NCI-H1417 treated with DMSO at 0.1 percent for 48 hours (cell line): ENCODE measurements at places on chromosomes 3 and 15.

GRCh38 chr3:69716119-69716518, 23.1 kb upstream of the MITF start:
- DNase-seq, result no peak

DNA sequence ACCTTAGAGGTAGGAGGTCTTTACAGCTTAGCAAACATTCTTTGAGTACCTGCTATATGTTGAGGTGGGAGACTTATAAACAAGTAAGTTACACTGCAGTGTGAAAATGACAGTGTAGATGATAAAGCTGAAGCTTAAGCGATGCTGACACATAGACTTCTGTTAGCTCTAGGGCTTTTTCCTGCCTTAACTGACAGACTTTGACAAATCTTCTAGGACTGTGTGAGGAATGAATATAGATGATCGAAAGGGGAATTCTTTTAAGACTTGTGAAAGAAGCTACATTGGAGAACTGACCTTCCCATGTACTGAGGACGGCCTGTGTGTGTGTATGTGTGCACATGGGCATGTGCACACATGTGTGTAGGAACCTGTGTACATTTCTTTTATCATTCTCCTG, 22.7 kb downstream of the BOC start:
- no peak for DNase-seq

DNA sequence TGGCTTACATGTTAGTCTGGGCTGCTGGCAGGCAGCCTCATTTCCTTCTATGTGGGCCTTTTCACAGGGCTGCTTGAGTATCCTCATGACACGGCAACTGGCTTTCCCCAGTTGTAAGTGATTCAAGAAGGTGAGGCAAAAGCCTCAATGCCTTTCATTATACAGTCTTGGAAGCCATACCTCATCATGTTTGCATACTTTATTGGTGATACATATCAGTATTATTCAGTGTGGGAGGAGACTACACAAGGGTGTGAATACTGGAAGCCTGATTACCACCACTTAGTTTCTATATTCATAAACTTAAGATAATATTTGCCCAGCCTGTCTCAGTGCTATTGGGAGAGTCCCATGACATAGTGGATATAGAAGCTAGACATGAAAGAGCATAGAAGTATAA, 346.8 kb downstream of the SOX2 start:
- DNase-seq, result no peak

DNA sequence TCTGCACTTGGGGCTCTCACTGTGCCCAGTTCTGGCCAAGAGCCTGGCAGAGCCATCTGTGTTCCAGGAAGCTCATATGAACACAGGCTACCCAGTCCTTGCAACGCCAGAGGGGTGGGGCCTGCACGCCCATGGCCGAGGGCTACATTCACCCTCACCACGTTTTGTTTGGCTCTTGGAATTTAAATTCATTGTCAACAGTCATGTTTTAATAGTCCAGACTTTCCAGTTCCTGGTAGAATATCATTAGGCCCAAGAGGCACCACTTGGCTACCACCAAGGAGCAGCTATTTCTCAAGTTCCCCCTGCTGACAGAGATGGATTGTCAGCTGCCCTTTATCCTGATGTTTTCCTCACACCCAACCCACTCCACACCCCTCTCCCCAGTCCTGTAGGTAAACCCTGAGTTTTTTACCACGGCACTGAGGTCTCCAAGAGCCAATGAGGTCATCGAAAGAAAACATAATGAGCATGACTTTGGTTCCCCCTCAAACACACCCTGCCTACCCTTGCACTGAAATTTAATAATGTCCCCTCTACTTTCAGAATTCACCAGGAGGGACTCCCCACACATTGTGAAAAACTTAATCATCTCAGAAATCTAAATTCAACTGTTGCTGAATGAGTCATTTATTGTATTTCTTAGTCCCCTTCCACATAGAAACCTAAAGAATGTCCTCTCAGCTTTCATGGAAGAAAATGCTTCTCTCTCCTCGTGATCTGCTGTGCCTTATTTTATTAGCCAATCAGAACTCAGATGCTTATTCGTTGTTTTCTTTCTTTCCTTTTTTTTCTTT, 125.1 kb downstream of the SHQ1 start:
- DNase-seq, result no peak

DNA sequence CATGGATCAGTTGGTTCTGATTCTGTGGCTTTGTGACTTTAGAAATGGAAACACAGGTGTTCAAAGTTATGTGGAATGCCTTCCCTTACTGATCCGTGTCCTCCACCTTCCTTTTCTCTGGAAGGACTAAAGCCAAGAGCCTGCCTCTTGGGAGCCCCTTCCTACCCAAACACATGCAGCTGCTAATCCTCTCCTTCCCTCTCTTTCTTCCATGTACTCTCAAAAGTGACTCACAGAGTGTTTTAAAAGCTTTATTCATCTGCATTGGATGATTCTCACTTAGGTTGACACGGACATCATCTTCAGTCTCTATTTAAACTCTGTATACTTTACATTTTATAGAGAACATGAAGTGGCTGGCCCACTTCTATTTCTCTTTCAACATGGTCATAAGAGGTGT, 856.5 kb upstream of the ARPP21 start:
- no peak for DNase-seq

DNA sequence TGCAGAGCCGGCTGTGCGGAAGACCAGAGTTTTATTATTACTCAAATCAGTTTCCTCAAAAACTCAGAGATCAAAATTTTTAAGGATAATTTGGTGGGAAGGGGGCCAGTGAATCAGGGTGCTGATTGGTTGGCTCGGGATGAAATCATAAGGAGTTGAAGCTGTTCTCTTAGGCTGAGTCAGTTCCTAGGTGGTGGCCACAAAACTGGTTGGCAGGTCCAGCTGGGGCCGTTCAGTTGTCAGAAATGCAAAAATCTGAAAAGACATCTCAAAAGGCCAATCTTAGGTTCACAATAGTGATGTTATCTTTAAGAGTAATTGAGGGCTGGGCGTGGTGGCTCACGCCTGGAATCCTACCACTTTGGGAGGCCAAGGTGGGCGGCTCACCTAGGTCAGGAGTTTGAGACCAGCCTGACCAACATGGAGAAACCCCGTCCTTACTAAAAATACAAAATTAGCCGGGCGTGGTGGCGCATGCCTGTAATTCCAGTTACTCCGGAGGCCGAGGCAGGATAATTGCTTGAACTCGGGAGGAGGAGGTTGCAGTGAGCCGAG, 2.3 kb upstream of the ZNF589 start:
- DNase-seq, result no peak

DNA sequence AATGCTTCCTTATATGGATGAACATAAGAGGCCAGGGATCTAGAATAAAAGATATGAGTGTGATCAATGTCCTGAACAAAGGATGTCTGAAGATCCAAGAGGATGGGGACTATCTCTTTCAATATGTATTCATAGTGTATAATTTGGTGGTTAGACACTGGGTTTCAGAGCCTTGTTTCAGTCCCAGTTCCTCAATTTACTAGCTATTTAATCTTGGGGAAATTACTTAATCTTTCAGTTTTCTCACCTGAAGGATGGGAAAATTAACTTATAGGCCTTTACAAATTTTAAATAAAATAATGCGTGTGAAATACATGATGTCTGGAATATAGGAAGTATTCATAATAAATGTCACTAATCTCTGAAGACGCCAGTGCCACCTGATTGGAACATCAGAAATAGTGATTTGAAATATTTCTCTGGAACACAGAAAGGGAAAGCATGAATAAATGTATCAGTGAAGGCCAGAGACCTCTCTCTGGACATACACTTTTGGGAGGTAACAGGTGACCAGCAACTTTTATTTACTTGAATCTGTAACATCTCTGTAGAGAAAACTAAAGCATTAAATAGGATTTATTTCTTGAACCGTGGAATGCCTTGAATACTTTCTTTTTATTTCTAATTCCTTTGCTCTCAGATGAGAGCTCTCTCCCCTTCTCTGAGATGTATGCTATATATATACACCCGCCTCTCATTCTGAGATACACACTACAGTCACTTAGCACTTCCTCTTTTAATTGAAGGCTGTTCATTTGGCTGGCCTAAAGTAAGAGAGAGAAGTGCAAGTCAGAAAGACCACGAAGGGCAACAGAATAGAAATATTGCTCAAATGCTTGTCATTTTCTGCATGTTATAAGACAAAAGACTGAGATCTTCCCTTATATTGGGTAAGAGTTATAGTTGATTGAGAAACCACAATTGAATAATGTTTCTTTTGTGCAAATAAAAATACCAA, 407.1 kb downstream of the LSAMP start:
- DNase-seq, result no peak
